Esophagus muscularis mucosa (tissue), 4 donors: ENCODE measurements at places on chromosomes 5 and 9.

GRCh38 chr5:33072296-33072695 is 361.2 kb downstream of the NPR3 start:
- H3K27ac ChIP-seq: no peak overlapping the region
- no peaks in the 10 kb centered on the region for H3K36me3 ChIP-seq
- no peak for DNase-seq
- no peaks in the 10 kb centered on the region for H3K4me1 ChIP-seq
- H3K4me3 ChIP-seq: no peak overlapping the region

GRCh38 chr5:145980718-145981117 is 44.3 kb downstream of the SH3RF2 start:
- H3K27ac ChIP-seq: no peak overlapping the region
- peaks cover 19% of the 10 kb centered on the region for H3K4me1 ChIP-seq
- no peaks in the 10 kb centered on the region for H3K36me3 ChIP-seq
- H3K27me3 ChIP-seq: no peaks in the 10 kb centered on the region
- no peak overlapping the region for H3K4me3 ChIP-seq

GRCh38 chr5:312845-313244 is 8.7 kb upstream of the AHRR start:
- H3K27ac ChIP-seq: no peak overlapping the region
- DNase-seq: no peak
- peaks cover 17% of the 10 kb centered on the region for H3K4me1 ChIP-seq
- no peak overlapping the region for H3K4me3 ChIP-seq
- H3K36me3 ChIP-seq: peaks cover 27% of the 10 kb centered on the region
- peaks cover 5% of the 10 kb centered on the region for H3K27me3 ChIP-seq

GRCh38 chr5:591746-592145 is 20.4 kb upstream of the CEP72 start:
- H3K27me3 ChIP-seq: no peaks in the 10 kb centered on the region
- no peak for DNase-seq
- H3K27ac ChIP-seq: no peak overlapping the region
- no peaks in the 10 kb centered on the region for H3K36me3 ChIP-seq
- no peak overlapping the region for H3K4me3 ChIP-seq

DNA sequence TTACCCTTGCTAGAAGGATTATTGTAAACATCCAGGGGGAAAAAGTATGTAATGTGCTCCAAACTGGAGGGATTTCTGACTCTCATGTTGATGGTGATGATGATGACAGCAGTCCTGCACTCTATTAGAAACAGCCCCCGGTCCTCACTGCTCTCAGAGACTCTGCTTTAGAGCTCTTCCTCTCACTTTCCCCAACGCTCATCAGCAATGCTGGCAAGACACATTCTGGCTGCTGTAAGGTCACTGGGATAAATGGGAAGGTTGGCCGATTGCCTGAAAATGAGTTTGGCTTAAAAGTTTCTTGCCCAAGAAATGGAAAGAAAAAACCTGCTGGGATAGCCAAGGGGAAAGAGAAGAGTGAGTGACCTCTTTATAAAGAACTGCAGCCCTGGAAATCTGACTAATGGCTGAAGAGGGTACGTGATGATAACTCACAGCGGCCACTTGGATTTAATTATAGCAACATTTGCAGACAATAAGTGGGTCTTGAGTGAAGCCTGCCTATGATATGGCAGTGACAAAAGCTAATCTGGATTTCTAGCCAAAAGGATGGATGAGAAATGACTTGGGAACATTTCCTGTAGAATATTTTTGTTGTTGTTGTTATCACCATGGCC is 235.8 kb downstream of the TMEM38B start:
- no peaks in the 10 kb centered on the region for H3K36me3 ChIP-seq
- H3K4me3 ChIP-seq: no peak overlapping the region
- H3K4me1 ChIP-seq: no peaks in the 10 kb centered on the region

GRCh38 chr5:53311681-53312080 is 168.7 kb upstream of the FST start:
- H3K4me1 ChIP-seq: no peaks in the 10 kb centered on the region
- no peak overlapping the region for H3K27ac ChIP-seq
- no peaks in the 10 kb centered on the region for H3K27me3 ChIP-seq
- H3K36me3 ChIP-seq: no peaks in the 10 kb centered on the region
- no peak overlapping the region for H3K4me3 ChIP-seq

DNA sequence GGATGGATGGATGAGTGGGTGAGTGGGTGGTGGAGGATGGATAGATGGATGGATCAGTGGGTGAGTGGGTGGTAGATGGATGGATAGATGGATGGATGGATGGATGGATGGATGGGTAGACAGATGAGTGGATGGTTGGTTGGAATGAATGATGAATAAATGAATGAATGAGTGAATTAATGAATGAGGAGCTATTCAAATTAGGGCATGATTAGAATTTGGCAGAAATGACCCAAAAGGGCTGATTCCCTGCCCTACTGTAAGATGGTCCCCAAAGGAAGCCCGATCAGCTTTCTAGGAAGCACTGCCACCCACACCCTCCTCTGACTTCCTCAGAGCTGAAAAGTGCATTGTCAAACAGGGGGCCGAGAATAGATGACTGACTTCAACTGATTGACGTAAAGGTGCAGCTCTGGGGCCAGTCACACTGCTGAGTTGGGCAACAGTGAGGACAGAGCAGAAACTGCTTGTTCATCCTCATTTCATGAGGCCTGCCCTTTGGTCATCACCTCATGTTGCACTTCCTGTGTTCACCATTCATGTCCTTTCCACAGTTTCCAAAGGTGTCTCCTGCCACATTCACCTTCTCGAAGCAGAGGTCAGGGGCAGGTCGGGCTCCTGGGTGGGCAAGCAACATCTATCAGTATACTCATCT is 34.3 kb downstream of the NIPAL4 start:
- H3K4me1 ChIP-seq: peaks cover 7% of the 10 kb centered on the region
- no peaks in the 10 kb centered on the region for H3K27me3 ChIP-seq
- DNase-seq: no peak
- H3K36me3 ChIP-seq: peaks cover 55% of the 10 kb centered on the region
- no peak overlapping the region for H3K4me3 ChIP-seq
- H3K27ac ChIP-seq: no peak overlapping the region

DNA sequence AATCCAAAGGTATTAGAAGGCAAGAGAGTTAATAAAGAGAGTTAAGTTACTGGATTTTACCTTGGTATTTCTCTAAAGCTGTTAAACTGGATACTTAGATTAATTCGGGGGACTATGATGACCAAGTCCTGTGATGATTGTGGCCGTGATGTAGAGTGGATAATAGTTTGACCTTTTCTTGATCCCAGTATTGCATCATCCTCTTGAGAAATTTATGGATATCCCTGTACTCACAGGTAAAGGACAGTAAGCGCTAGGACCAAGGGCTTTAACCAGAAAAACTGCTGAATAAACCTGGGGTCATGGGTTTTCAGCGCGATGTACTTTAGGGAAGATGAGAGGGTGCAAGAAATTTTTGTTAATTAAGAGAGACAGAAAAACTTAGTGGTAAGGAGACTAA is 8.3 kb downstream of the OR13C8 start:
- no peak overlapping the region for H3K4me3 ChIP-seq
- H3K27ac ChIP-seq: no peak overlapping the region
- H3K4me1 ChIP-seq: no peaks in the 10 kb centered on the region
- DNase-seq: no peak
- H3K36me3 ChIP-seq: no peaks in the 10 kb centered on the region

DNA sequence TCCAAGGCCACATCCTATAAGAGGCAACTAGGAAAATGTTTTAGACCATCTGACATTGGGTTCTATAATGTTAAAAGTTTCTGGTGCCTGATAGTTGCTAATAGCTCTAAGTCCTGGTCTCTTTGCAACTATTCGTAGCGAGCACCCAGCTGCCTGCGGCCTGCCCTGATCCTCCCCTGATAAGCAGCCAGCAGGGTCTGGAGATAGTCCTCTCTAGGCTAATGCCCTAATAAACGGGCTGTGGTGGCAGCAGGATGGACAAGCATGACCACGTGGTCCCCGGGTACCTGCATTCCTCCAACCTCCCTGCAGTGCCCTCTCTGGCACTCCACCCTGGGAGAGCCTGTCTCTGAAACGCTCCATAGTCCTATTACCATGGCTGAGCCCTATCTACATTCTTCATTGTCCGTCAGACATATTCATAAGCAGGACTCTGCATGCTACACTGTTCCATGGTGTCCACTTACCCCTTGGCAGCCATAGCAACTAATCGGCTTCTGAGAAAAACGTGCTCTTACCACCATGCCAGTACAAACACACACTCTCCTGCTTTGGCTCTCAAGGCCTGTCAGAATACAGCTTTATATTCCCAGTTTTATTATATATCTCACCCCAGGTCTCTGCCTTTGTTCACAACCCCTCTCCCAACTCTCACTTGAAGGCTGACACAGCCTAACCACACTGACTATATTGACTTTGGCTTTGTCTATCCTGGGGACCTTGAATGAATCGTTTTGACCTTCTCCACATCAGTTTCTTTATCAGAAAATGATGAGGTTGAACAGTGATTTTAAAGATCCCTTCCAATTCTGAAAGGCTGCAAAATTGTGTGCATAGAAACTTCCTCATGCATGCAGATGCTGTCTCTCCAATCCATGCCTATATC is 49.9 kb upstream of the DAPK1 start:
- H3K36me3 ChIP-seq: no peaks in the 10 kb centered on the region
- H3K4me3 ChIP-seq: no peak overlapping the region
- no peak overlapping the region for H3K27ac ChIP-seq
- H3K4me1 ChIP-seq: no peaks in the 10 kb centered on the region
- H3K27me3 ChIP-seq: no peaks in the 10 kb centered on the region
- DNase-seq: no peak

DNA sequence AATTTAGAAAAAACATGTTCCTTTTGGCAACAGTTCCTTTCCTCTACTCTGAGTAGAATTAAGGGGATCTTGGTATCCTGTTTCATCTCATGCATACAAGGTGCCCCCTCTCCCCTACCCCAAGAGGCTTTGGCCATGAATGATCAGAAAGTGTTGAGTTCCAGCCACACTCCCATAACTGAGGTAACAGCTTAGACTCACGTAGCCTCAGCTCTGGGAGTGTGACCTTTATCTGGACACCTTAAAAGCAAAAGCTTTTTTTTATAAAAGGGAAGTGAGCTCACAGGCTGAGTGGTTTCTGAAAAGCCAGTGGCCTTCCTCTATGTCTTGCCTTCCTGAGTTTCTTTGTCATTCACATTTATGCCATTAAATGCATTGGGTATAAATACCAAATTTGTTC is 900 bp upstream of the HAVCR2 start:
- no peaks in the 10 kb centered on the region for H3K4me1 ChIP-seq
- DNase-seq: no peak
- H3K27me3 ChIP-seq: no peaks in the 10 kb centered on the region
- H3K36me3 ChIP-seq: no peaks in the 10 kb centered on the region
- no peak overlapping the region for H3K4me3 ChIP-seq

GRCh38 chr5:20572614-20573013 is 584.6 kb upstream of the CDH18 start:
- H3K36me3 ChIP-seq: no peaks in the 10 kb centered on the region
- no peaks in the 10 kb centered on the region for H3K4me1 ChIP-seq
- H3K27ac ChIP-seq: no peak overlapping the region
- no peaks in the 10 kb centered on the region for H3K27me3 ChIP-seq
- H3K4me3 ChIP-seq: no peak overlapping the region

GRCh38 chr9:108142504-108143201 is 653.1 kb upstream of the KLF4 start:
- no peaks in the 10 kb centered on the region for H3K36me3 ChIP-seq
- H3K4me1 ChIP-seq: peaks cover 31% of the 10 kb centered on the region
- H3K27ac ChIP-seq: peak overlapping the region; percentile 84
- no peaks in the 10 kb centered on the region for H3K27me3 ChIP-seq

DNA sequence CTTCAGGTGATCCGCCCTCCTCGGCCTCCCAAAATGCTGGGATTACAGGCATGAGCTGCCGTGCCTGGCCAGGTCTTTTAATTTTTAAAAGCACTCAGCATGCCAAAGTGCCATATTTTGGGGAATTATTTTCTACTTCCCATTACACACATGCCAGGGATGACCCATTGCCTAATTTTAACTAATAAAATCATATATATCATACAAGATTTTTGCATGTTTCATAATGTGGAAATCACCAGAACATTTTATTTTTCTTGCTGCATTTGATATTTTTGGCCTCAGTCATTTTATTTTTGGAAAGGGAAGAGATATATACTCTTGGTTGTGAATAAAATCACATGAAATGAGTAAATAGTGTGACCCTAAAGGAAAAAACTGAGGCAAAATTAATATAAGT is 45.3 kb upstream of the TENT2 start:
- H3K4me3 ChIP-seq: no peak overlapping the region
- no peaks in the 10 kb centered on the region for H3K27me3 ChIP-seq
- DNase-seq: no peak
- no peak overlapping the region for H3K27ac ChIP-seq
- no peaks in the 10 kb centered on the region for H3K4me1 ChIP-seq

GRCh38 chr9:106864373-106865143 is 1.6 kb downstream of the ZNF462 start:
- peak overlapping the region; percentile 83 for H3K4me3 ChIP-seq
- H3K27me3 ChIP-seq: no peaks in the 10 kb centered on the region
- DNase-seq: no peak
- peaks cover 62% of the 10 kb centered on the region for H3K4me1 ChIP-seq

GRCh38 chr9:135127718-135128670 is 40.5 kb downstream of the OLFM1 start:
- H3K27ac ChIP-seq: no peak overlapping the region
- H3K36me3 ChIP-seq: no peaks in the 10 kb centered on the region
- no peak for DNase-seq
- H3K27me3 ChIP-seq: no peaks in the 10 kb centered on the region
- peaks cover 8% of the 10 kb centered on the region for H3K4me1 ChIP-seq

DNA sequence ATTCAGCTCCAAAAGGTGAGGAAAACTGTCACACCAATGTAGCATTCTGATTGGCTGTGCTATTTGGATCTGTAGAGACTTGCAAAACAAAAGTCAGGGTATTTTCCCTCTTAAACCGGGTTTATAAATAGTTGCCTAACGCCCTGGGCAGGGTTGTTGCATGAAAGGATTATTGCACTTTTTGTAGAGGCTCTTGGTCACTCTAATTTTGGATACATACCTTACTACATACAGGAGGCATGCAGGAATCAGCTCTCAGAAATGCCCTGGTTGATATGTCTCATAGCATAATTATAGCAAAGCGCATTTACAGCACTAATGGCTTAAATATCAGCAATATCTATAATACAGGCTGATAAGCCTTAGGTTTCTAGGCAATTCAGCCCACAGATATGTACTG is 200.0 kb upstream of the GDNF start:
- no peaks in the 10 kb centered on the region for H3K36me3 ChIP-seq
- no peak overlapping the region for H3K27ac ChIP-seq

DNA sequence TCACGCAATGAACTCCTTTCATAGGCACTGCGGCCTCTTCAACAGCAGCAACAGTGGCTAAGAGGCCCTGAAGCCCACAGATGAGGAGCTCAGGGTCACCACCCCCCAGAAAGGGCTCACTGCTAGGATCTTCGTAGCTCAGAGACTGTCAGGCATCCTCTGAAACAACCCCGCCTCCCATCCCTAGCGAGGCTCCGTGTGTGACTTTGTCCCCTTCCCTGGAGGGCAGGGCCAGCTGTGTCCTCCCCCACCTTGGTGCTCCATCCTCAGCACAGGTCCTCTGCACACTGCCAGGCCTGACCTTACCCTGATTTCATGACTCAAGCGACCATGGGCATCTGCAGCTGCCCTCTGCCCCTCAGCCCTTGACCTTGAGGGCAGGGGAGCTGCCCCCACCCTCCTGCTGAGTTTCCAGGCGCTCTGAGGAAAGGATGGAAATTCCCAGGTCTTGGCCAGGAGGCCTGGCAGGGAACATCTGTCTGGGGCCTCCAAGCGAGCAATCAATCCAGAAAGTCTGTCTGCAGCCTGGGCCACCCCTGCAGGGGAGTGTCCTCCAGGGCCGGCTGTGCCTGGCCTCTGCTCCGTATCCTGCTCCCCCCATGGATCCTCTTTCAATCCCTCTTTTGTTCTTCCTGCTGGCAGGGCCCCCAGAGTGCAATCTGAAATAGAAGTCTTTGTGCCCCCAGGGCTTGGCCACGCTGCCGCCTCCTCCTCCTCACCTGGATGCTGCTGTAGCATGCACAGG is 6.8 kb upstream of the IRX4 start:
- no peak for DNase-seq
- no peak overlapping the region for H3K27ac ChIP-seq
- H3K27me3 ChIP-seq: peaks cover 9% of the 10 kb centered on the region
- no peaks in the 10 kb centered on the region for H3K36me3 ChIP-seq
- no peak overlapping the region for H3K4me3 ChIP-seq
